ENCODE measurements at places on chromosomes 3 and 15.

- no peak for DNase-seq
These were observed 11.4 kb upstream of the MGA start for GRCh38 chr15:41648770-41649169.

DNA sequence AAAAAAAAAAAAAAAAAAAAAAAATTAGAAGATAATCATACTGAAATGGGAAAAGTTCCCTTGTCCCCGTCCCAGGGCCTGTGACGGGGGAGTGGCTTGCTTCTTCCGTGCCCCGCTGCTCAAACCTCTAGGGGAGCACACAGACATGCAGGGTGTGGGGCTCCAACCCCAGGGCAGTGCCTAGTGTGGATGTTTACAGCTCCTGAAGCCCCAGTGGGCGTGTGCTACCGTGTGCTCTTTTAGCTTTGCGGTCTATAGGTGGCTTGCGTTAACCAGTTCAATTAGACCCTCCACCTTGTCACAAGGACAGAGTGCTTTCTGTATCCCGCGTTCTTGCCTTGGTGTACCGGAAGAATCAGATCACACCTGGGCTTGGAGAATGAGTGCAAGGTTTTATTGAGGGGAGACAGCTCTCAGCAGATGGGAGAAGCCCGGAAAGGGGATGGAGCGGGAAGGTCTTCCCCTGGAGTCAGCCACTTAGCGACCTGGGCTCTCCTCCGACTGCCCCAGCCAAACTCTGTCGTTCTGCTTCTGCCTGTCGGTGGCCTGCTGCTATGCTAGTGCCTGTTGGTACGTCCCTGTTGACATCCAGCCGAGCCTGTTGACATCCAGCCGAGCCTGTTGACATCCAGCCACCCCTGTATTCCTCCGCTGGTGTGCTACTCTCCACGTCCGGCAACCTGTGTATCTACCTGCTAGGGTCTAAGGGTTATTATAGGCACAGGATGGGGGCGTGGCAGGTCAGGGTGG lies 569.8 kb downstream of the VGLL3 start:
- DNase-seq: no peak

GRCh38 chr3:123379041-123379830 lies 69.7 kb downstream of the ADCY5 start:
- no peak for DNase-seq

- DNase-seq: peak; percentile 67
These were observed 48.9 kb upstream of the TCF12 start for GRCh38 chr15:56869573-56869972.

- no peak for DNase-seq
These were observed 478.7 kb upstream of the ADAMTS9 start for GRCh38 chr3:65166531-65166930.

- no peak for DNase-seq
These were observed 6.2 kb downstream of the CLDN11 start for GRCh38 chr3:170424879-170425278.

- DNase-seq: no peak
These were observed 65.2 kb downstream of the FNDC3B start for GRCh38 chr3:172104471-172105072.

- no peak for DNase-seq
These were observed 224.3 kb downstream of the SNRPN start for GRCh38 chr15:25178835-25179672.
